ENCODE measurements at places on chromosomes 3 and 15.

DNA sequence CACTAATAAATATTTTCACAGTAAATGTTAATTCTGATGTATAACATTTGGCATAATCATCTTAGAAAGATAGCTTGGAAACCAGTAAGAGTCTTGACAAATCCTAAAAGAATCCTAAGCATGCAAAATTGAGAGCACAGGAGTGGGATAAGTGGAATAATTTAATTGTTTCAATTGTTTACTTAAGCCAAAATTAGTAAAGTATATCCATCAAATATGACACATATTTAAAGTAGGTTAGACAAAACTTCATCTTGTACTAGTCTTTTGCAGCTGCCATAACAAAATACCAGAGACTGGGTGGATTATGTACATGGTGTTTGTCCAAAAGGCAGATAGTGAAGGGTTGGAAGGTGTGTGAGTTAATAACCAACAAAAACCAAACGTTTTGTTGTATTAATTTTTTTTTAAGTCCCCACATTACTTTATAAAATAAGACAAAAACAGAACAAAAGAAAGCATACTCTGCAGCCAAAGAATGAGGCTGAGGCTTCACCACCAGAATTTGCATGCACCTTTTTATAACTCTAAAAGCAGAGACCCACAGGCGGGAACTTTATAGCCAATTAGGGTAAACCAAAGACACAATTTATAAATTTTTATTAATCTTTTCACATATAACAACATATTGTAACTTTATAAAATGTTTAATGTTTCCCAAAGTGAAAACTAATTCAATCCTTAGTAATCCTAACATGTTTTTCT lies 41.9 kb upstream of the CD200R1L start:
- peaks cover under 1% of the 10 kb centered on the region for H3K36me3 ChIP-seq
- peaks cover 21% of the 10 kb centered on the region for H3K4me1 ChIP-seq
- no peak overlapping the region for H3K27ac ChIP-seq
- peaks cover under 1% of the 10 kb centered on the region for H3K27me3 ChIP-seq

- no peak within 1 kb of the TSS for H3K27ac ChIP-seq
- peak within 1 kb of the TSS; percentile 73 for H3K4me3 ChIP-seq
- H3K4me1 ChIP-seq, result peaks cover 10% of the 10 kb centered on the region
- no peaks in the 10 kb centered on the region for H3K36me3 ChIP-seq
- peaks cover 5% of the 10 kb centered on the region for H3K27me3 ChIP-seq
These were observed at the start of the genes CHDH and IL17RB for GRCh38 chr3:53846134-53846850. Gene CHDH (minus strand): TSS chr3:53846419. CDS start chr3:53824008, 22,411 bp downstream. Gene IL17RB (plus strand): TSS chr3:53846568. CDS start chr3:53846589, 21 bp downstream.

- H3K4me3 ChIP-seq, result no peak overlapping the region
- peaks cover 24% of the 10 kb centered on the region for H3K27me3 ChIP-seq
- no peak for DNase-seq
- no peak overlapping the region for H3K27ac ChIP-seq
- H3K4me1 ChIP-seq, result peaks cover 16% of the 10 kb centered on the region
These were observed 32.2 kb upstream of the PLA2G4E start for GRCh38 chr15:42053010-42053409.

- no peak overlapping the region for H3K27ac ChIP-seq
- peaks cover 2% of the 10 kb centered on the region for H3K36me3 ChIP-seq
- no peak for DNase-seq
- no peak overlapping the region for H3K4me3 ChIP-seq
- peaks cover 4% of the 10 kb centered on the region for H3K4me1 ChIP-seq
- H3K27me3 ChIP-seq, result no peaks in the 10 kb centered on the region
These were observed 68.1 kb upstream of the POMGNT2 start for GRCh38 chr3:43173949-43174348.
